ENCODE measurements at places on chromosomes 16 and 17. TPM values are rescaled to one million over a fixed set of nuclear protein-coding genes. Genes with fewer than 3 reads are reported as not detected.

DNA sequence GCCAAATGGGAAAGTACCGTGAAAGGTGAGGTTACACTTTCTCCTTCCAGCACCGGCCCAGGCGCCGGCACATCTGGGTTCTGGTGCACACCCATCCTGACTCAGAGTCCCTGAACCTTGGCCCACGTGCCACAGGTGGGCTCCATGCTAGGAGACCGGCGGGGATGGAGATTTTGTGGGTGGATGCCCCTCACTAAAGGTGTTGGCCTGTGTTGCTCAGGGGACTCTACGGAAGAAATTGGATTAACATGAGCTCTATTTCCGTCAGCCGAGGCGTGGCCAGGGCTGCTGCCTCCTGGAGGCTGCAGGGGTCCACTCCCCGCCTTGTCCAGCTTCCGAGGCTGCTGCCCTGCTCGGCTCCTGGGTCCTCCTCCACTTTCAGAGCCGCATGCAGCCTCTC lies 30.8 kb downstream of the FBXO31 start:
- DNase-seq, result no peak

DNA sequence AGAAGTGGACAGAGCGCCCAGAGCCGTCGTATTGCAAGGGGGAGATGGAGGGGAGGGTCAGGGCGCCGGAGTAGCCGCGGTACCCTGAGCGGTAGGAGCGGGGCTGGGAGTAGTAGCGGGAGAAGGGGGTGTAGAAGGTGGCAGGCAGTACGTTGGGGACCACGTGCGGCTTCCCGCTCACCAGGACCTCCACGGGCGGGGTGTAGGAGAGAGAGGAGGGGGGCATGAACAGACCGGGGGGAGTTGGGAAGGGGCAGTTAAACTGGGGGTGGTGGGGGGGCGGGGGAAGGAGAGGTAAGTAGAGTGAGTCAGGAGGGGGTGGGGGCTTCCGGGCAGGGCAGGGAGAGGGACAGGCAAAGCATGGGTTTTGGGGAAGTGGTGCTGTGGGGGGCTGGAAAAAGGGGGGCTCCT lies 16.8 kb downstream of the ST6GALNAC2 start:
- DNase-seq, result no peak

- DNase-seq, result no peak
These were observed 36.0 kb upstream of the MLKL start for GRCh38 chr16:74736531-74737157.

GRCh38 chr16:64292953-64293352 lies 828.9 kb downstream of the CDH11 start:
- no peak for DNase-seq

GRCh38 chr17:62191390-62192361 lies 126.6 kb upstream of the MED13 start:
- no peak for DNase-seq

GRCh38 chr17:13476720-13477119 lies 125.0 kb downstream of the HS3ST3A1 start:
- DNase-seq, result no peak

- no peak for DNase-seq
These were observed 15.9 kb downstream of the TBX2 start for GRCh38 chr17:61415374-61416210.

DNA sequence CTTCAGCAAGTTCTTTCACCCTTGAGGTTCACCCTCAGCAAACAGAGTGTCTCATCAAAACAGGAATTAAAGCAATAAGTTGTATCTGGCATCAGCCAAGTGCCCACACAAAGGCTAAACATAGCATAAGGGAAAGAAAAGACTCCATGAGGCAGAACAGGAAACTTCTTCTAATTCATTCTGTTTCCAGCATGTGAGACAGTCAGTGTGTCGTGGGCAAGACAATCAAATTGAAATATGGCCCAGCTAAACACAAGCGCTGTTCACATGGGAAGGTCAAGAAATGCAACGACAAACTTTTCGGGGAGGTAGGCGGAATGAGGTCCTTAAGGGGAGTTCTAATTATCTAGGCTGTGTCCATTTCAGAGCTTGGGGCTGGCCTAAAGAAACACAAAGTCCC lies 393.4 kb downstream of the HAPSTR1 start:
- no peak for DNase-seq

DNA sequence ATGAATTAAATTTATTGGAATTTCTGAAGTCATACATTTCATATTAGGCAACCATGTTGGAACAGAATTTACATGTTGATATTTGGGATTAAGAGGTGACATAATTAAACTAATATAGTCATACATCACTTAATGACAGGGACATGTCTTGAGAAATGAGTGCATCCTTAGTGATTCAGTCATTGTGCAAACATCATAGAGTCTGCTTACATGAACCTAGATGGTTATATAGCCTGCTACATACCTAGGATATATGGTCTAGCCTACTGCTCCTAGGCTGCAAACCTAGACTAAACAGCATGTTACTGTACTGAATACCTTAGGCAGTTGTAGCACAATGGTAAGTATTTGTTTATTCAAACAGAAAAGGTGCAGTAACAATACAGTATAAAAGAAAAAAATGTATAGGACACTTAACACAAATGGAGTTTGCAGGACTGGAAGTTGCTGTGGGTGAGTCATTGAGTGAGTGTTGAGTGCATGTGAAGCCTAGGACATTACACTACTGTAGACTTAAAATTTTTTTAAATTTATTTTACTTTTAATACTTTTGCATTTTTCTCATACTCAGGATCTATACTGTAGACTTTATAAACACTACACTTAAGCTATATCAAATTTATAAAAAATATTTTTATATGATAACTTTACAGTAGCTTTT lies 85.6 kb downstream of the OMG start:
- DNase-seq, result no peak

DNA sequence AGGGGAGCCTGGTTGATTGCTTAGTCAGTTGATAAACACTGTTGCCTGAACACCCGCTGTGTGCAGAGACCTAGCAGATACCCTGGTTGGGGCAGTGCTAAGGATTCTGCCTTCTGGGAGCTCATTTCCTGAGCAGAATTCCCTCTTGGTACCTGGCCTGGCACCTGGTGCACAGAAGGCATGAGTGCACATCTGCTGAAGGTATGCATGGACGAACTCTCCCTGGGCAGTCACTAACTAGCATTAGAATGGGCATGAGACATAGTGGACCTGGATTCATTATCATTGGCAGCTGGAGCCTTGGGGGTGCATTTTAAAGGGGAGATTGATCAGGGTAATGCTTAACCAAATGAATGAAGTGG lies 13.1 kb downstream of the ADCY7 start:
- DNase-seq, result no peak

DNA sequence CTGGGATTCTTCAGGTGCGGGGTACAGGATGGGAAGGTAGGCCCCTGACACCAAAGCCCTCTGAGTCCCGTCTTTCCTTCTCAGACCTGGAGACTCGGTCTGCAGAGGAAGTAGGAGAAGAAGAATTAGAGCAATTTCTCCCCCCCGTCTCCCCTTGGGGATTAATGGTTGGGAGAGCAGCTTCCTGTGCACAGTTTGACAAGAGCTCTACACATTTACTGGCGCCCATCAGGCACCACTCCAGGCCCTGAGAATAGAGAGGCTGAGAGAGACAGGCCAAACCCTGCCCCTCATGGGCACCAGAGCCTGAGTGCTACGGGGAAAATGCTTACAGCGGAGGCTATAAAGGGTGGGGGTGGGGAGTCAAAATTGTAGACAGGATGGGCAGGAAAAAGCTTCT lies 3.5 kb upstream of the C16orf74 start:
- DNase-seq, result no peak

GRCh38 chr17:73423159-73423715 lies 111.4 kb upstream of the CDC42EP4 start:
- no peak for DNase-seq

DNA sequence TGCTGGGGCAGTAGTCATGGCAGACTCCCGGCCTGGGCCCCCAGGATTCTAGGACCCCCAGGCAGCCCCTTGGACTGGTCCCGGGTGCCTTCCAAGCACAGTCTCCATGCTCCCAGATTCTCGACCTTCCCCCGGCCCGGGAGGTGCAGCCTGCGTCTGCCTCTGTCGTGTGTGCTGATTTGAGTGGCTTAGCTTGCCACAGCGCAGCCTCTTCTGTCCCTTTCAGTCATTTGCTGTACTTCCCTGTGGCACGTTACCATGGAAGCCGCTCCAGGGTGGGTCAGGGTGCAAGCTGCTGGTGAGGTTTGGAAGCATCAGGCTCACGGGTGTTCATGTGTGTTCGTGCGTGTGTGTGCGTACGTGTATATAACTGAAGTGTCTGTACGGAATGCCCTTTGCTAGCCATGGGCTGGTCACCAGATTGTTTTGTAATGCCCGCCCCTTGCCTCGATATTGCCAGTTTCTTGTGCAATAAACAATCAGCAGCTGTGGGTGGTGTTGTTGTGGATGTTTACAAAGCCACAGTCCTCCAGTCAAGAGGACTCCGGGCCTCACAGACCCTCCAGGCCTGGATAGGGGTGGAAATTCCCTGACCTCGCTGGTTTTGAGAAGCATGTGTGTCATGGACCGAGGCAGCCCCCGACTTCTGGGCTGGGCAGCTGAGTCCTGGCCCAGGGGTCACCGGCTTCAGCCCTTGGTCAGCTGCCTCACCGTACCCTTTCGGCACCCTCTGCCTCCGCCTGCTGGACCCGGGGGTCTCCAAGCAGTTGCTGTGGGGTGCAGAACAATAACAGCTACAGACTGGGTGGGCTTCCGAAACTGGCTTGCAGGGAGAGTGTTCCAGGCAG lies 9.7 kb upstream of the CLEC18A start:
- peak; percentile 18 for DNase-seq

DNA sequence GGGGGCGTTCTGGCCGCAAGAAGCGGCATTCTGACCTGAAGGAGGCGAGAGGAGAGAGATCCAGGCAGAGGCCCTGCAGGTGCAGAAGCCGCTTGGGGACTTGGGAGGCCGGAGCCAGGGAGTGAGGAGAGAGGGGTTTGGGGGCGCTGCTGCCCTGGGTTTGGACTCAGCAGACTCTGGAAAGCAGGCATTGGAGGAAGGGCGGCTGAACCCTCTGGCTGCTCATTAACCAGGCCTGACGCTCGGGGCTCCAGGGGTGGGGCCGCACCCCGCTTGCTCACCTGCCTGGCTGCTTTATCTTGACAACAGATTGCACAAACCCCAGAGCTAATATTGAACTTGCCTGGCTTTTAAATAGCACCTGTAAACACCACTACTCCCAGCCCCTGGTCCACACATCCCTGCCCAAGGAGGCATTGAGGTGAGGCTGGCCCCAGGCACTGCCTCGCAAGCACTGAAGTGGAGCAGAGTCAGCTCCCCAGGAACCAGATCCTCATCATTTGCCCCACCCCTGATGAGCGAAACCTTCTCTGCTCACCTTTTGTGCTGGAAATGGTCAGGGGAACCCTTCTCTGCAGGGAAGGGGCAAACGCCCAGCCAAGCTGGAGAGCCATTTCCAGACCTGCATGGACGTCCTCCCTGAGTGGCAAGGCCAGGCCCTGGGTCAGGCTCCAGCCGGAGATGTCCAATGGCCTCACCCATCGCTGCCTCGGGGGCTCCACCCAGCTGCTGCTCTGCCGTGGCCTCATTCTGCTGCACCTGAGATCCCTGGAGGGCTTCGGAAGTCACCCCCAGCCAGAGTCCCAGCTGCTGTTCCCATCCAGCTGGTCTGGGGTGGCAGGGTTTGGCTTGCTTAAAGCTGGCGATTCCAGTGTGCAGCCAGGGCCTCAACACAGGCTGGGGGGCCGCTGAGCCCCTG lies 190.2 kb upstream of the GSE1 start:
- DNase-seq, result peak; percentile 13

DNA sequence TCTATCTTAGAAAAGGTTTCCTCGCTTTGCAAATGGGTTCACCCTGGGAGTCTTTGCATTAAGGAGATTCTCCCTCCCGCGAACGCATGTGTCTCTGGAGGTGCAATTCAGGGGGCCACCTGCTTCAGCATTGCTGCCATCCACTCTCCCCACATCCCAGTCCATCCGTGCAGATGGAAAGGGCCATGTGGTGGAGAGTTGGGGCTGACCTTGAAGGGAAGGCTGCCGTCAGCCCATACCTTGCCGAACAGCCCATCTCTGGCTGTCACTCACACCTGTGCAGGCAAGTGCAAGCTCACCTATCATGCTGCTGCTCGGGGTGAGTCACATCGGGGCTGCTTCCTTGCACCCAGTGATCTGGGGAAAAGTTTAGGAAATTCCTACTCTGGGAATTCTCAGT lies 106.1 kb downstream of the ZNF423 start:
- DNase-seq, result no peak

DNA sequence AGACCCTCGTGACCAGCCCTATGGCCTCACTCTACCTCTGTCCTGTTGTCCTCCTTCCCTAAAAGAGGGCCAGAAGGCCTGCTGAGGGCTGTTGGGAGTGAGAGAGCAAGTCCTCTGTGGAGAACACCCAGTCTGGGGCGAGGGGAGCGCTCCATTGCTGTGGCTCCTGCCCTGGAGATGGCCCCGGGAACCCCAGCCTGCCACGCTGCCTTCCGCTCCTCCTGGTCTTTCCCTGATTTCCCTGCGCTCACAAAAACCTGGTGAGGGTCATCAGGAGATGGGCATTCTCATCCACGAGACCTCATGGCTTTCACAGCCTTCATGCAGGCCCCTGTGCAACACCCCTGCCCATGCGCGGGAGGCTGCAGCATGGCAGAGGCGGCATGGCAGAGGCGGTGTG lies 21.2 kb downstream of the DRC3 start:
- no peak for DNase-seq

- DNase-seq, result no peak
These were observed 114.0 kb upstream of the ZFHX3 start for GRCh38 chr16:73161977-73162376.

- DNase-seq, result no peak
These were observed 22.4 kb upstream of the MEOX1 start for GRCh38 chr17:43683928-43684653.

- DNase-seq, result no peak
These were observed 16.1 kb upstream of the GSDMA start for GRCh38 chr17:39946551-39947330.

DNA sequence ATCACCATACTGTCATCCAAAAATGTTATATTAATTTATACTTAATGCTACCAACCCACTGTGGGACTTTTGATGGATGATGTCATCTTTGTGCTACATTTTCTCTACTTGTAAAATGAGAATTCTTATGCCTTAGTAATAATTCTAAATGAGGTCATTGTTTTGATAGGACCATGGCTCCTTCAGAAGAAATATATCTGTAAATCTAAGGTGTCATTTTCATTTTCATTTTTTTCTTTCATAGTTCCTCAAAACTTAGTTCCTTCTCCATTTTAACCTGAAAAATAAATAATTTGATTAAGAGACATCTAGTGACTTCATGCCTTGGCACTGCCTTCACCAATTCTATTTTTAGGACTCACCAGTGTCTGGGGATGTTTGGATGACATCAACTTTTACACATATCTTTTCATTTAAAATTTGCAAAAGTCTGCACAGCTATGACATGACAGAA lies 48.7 kb downstream of the GPRC5B start:
- no peak for DNase-seq

- peak; percentile 77 for DNase-seq
These were observed 24.4 kb downstream of the SREBF1 start for GRCh38 chr17:17812211-17813054.

- no peak for DNase-seq
These were observed 144.1 kb downstream of the PITPNC1 start for GRCh38 chr17:67520916-67521774.

Gene ABCC11
- total RNA-seq, result 0.31 TPM

Gene LLGL2
- total RNA-seq, result 2.9 TPM

Gene SULT1A4
- total RNA-seq, result 5.9 TPM

Gene TGFB1I1
- 37.7 TPM for total RNA-seq

Gene TMEM132E
- not detected for total RNA-seq

Gene XAF1
- 32.3 TPM for total RNA-seq

Gene OTOP2
- total RNA-seq, result not detected

Gene SLC25A10
- total RNA-seq, result 7.0 TPM

Gene IGSF6
- 1.6 TPM for total RNA-seq

Gene C1QL1
- 0.81 TPM for total RNA-seq

Gene CACNA1H
- 3.5 TPM for total RNA-seq

Gene DNAAF8
- total RNA-seq, result 0.63 TPM

Gene NPTX1
- 0.12 TPM for total RNA-seq

Gene HAS3
- 0.21 TPM for total RNA-seq

Gene TEFM
- total RNA-seq, result 12.8 TPM

Gene YWHAE
- 618 TPM for total RNA-seq

Gene AGRP
- not detected for total RNA-seq

Measured in heart left ventricle (tissue), 16 donors.